GM10248 (cell line): ENCODE measurements at places on chromosomes 6 and 20.

DNA sequence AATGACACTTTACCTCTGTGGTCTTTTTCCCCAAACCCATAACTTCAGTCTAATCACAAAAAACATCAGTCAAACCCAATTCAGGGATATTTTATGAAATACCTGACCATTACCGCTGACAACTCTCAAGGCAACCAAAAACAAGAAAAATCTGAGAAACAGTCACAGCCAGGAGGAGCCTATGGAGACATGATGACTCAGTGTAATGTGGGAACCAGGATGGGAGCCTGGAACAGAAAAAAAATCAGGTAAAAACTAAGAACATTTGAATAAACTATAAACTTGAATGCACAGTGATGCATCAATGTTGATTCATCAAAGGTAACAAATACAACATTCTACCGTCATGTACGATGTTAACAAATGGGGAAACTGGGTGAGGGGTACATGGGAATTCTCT lies 84.1 kb upstream of the TSHZ2 start:
- DNase-seq: no peak

DNA sequence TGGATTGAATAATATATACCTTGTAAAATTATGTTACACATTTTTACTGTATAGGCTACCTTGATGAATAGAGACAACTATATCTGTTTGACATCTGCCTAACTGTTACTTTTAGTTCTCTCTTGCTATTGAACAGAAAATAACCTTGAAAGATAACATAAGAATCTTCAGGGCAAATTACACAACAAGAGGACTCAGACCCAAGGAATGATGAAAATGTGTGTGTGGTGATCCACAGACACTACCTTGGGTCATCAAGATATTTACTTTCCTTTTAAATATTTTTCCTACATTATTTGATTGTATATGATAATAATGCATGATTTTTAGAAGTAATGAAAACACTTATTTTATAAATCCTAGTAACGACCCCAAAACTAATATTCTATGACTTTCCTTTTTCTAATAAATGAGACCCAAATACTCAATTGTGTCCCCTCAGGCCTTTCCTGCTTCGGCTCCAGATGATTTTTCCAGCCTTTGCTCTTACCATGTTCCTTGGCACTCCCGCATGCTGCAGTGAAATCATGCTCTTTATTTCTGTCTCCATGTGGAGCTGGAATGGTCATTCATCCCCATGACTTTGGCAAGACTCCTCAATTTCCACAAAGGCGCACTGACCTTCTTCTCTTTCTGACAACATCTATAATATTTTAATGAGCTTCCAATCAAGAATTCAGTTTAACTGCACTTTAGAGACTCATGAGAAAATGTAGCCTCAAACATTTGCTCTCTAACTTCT lies 187.6 kb downstream of the EPM2A start:
- DNase-seq: no peak

- no peak for DNase-seq
Measured at GRCh38 chr6:31266567-31267360, 5.1 kb downstream of the HLA-C start.

DNA sequence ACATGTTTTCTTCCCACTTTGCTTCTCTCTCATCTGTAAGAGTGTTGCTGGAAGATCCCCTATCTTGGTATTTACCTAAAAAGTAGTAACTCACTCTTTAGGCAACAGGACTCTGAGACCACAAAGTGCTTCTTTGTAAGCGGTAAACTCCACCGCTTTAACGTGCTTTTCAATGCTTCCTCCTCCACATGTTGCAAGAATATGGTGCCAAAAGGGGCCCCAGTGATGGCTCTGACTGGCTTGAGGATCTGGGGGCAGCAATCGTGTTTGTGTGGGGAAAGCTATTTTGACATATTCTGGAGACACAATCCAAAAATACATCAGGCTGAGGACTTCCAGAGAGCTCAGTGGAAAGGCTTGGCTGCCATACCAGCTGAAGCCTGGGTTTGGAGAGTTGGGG lies 12.4 kb upstream of the CPNE5 start:
- no peak for DNase-seq

- no peak for DNase-seq
Measured at GRCh38 chr6:24273096-24273870, 84.6 kb downstream of the DCDC2 start.

- DNase-seq: no peak
Measured at GRCh38 chr20:63521602-63522001, 1.0 kb downstream of the PPDPF start.
